ENCODE measurements at places on chromosomes 5 and 9.

GRCh38 chr9:23820451-23821374 lies 5.3 kb downstream of the ELAVL2 start:
- DNase-seq = no peak

GRCh38 chr9:14531341-14532269 lies 161.6 kb downstream of the ZDHHC21 start:
- no peak for DNase-seq

- no peak for DNase-seq
Observed at GRCh38 chr5:115545351-115545882, 842 bp upstream of the FEM1C start.

DNA sequence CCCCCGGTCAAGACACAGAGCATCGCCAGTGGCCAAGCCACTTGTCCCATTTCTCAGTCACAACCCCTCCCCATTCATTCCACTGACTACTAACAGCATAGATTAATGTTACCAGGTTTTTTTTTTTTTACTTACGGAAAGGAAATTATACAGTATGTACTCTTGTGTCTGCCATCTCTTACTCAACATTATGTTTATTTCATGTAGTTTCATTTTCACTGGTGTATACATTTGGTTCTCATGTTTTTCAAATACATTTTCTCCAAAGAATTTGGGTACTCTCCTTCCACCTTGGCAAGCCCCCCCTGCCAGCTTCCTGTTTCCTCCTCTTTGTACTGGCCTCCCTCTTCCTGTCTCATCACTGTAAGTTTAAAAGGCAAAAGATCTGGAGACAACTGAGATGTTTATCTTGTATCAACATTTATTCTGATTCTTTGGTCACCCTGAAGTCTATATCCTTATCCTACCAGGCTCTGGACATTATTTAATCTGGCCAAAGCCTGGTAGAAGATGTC lies 207.3 kb downstream of the SAXO1 start:
- DNase-seq = no peak

Measured in AG09319 (cell line).